Lower lobe of right lung (tissue), 2 donors: ENCODE measurements at places on chromosomes 5 and 9.

DNA sequence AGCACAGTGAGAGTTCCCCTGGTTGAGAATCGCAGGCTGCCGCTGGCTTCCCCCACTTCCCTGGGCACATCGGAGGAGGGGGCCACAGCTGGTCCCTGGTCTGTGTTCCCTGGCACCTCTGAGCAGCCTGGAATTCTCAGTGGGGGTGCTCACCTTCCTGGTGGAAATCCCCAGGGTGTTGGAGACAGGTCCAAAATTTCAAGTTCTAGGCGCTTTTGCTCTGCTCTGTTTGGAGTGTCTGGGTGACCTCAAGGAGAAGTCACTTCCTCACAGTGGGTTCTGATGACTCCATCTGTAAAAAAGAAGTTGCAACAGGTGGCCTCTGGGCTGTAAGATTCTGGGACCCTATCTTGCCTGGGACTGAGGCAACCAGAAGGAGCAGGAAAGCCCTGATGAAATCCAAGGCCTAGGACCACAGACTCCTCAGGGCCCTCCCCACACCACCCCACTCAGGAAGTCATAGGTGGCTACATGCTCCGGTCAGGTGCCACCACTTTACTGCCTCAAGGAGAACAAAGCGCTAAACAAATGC, at the start of gene TRAF1:
TRAF1 (minus strand) TSS at position 400 of the 532 bp plus-strand sequence. CDS start 721 bp downstream, outside the sequence.
- no peak for DNase-seq

DNA sequence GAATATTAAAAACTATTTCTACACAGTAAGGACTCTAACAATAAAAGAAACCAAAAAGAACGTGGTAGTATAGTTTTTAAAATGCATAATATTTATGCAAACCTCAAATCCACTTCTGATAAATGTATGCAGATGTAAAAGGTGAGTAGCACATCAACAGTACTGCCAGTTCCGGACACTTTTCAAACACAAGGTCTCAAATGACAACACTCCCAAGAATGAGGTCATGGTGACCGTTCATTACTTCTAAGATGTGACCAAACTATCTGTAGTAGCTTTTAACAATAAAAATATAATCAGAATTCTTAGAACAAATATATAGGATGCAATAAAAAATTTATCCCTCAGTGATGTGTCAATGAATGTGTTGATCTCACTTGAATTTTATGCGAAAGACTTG, 238.7 kb upstream of the NREP start:
- DNase-seq = no peak

- DNase-seq = no peak
Measured at GRCh38 chr5:20649966-20650365, 662.0 kb upstream of the CDH18 start.

DNA sequence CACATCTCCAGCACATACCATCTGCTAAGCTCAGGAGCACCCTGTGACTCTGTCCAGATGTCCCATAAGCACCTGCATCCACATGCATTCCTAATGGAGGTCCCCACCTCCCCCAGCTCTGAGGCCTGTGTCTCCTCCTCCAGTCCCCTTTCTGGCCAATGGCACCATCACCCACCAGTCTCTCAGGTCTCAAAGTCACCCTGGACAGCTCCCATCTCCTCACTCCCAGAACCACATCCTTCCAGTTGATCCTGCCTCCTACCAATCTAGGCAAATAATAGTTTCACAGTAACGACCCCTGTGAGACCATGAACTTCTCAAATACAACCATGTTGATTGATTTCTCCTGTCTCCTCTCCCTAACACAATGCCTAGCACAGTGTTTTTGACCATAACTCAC, 40.1 kb downstream of the GGTA1 start:
- DNase-seq = no peak

DNA sequence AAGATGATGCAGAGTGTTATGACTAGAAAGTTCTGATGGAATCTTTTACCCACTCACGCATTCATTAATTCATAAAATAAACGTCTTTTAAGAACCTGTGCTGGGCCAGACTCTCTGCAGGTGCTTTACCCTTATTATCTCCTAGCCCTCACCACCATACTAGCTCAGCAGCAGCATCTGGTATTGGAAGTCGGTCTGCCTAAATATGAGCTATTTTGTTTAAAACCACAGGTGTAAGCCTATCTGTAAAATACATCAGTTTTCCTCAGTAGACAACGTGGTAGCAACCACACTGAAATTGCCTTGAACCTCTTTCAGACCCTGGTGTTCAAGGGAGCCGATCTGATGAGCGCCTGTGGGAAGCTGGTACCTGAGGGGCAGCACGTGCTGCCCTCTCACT, 69.4 kb downstream of the PPIC start:
- no peak for DNase-seq

- DNase-seq = no peak
Measured at GRCh38 chr9:86843206-86843605, 104.1 kb downstream of the GAS1 start.

- no peak for DNase-seq
Measured at GRCh38 chr9:133849110-133849670, 111.0 kb upstream of the SARDH start.

DNA sequence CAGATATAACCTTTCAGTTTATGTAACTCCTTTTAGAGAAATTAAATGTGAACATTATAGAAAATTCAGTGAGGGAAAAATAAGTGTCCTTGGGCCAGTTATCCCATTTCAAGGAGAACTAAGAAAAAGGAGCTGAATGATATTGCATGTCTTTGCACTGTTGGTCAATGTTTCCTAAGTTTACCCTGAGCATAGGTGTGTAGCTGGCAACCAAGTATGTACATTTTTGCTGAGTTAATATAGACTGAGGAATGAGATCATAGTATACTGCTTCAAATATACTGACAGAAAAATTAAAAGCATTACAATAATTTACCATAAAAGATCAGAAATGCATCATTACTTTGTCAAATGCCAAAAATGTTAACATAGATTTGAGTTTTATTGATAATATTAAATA, 2128.7 kb upstream of the C9orf72 start:
- no peak for DNase-seq

DNA sequence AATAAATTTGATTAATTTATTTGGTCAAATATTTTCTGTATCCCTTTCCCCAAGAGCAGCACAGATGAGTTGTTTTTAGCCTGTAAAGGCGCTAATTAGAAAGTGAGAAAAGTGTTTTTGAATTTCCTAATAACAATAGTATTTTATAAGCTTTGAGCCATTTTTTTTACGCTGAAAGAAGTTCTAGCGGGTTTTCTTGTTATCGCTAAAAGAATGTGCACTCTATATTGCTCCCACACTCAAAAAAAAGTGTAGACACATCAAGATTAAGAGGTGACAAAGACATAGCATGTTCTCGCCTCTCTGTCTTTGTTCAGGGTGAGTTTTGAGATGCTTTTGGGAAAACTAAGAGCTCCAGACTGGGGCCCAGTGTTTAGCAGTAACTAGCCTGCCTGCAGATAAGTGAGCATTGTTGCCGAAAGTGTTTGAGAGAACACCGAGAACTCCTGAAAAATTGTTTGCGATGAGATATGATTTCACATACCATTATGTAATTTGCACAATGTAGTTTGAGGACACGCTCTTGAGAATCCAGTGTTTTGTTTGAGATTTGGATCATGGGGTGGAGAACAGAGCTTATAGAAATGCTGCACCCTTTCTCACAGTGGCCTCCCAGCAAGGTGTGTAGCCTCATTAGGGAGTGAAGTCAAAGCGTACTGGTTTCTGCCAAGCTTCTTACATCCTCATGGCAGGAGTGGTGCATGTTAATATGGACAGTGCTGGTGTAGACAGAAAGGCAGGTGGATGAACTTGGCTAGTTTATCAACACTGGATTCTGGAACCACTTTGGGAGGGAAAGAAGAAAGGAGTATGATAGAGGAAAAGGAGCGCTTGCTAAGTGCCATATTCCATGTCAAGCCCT, 1.5 kb downstream of the F2R start:
- DNase-seq = no peak

DNA sequence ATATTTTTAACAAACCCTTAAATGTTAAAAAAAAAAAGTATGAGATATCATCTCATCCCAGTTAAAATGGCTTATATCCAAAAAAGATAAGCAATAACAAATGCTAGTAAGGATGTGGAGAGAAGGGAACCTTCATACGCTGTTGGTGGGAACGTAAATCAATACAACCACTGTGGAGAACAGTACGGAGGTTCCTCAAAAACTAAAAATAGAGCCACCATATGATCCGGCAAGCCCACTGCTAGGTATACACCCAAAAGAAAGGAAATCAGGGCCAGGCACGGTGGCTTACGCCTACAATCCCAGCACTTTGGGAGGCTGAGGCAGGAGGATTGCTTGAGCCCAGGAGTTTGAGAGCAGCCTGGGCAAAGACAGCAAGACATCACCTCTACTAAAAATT, 3.0 kb downstream of the MTMR12 start:
- DNase-seq = no peak

- no peak for DNase-seq
Measured at GRCh38 chr9:42388146-42388690, 204.8 kb downstream of the SPATA31A6 start.

GRCh38 chr5:51987669-51988209, 604.5 kb downstream of the ISL1 start:
- DNase-seq = no peak

- DNase-seq = no peak
Measured at GRCh38 chr5:111676926-111677415, 80.0 kb downstream of the NREP start.

DNA sequence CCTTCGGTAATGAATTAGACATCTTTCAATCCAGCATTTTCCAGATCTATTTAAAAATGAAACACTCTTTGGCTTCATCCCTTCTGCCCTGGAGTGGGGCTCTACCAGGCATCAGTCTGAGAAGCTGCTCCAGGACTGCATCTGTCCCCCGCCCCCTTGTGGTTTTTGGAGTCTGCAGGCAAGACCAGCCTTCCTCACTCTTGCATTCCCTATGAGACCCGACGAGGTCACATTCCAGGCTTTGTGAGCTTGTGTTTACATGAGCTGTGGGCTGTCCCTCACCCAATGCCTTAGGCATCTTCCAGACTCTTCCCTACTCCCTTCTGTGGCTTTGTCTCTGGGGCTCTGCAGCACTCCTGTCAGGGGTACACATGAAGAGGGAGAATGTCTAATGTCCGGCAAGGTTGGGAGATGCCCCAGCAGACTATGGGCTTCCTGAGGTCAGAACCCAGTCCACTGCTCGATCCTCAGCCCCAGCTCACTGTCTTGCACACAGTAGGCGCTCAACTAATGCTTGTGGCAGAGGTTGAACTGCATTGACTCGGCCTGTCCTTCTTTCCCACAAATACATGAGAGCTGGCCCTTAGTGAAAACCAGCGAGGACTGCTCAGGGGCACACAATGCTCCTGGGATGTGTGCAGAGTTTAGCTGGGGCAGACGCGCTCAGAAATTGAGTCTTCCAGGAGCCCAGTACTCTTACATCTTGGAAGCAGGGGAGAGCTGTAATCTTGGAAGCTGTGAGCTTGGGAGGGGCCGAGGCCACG, 11.7 kb upstream of the GADD45G start:
- no peak for DNase-seq

DNA sequence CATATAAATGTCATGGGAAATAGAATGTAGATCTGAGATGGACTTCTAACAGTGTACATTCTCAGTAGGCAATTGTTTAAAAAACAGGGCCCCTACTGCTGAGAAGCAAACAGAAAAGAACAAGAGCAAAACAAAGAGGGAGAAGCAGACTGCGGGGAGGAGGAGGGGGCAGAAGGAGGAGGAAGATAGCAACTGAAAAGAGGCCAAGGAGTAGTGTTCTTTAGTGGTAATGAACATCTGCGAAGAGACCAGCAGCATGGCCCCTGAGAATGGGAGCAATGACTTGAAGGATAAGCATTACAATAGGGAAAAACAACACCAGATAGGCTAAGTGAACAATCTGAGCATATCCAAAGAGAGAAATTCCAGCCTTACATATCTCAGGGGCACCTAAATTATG, 36.8 kb downstream of the HAPLN1 start:
- DNase-seq = no peak

GRCh38 chr9:118595719-118596305, 773.4 kb downstream of the BRINP1 start:
- DNase-seq = no peak

DNA sequence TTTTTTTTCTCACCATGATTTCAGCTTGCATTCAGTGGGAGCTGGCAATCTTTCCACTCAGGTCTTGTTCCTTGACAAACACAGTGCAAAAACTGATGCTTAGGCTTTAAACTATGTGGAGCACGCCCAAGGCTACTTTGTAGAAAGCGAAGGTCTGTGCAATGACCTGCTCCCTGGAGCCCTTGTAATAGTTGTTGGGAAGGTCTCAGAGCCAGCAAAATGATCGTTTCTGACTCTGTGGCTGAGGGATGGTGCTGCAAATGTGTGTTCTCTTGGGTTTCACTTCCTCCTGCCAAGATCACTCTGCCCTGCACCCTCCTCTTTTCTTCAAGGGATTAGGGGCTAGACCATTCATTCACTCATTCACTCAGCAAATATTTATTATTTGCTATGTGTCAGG, 249.7 kb upstream of the MAP3K1 start:
- no peak for DNase-seq

DNA sequence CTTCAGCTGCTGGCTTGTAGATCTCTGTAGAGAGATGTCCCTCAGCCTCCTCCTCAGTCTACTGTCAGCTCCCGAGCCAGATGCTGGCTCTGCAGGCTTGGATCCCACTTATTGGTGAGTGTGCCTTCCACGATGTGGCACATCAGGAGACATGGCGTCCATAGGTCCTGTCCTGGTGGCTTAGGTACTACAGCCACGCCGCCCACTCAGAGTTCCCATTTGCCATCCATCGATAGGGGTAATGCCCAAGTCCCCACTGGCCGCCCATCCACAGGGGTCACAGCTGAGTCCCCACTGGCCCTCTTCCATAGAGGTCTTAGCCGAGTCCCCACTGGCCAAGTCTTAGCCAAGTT, 17.3 kb downstream of the EXOC3 start:
- no peak for DNase-seq

DNA sequence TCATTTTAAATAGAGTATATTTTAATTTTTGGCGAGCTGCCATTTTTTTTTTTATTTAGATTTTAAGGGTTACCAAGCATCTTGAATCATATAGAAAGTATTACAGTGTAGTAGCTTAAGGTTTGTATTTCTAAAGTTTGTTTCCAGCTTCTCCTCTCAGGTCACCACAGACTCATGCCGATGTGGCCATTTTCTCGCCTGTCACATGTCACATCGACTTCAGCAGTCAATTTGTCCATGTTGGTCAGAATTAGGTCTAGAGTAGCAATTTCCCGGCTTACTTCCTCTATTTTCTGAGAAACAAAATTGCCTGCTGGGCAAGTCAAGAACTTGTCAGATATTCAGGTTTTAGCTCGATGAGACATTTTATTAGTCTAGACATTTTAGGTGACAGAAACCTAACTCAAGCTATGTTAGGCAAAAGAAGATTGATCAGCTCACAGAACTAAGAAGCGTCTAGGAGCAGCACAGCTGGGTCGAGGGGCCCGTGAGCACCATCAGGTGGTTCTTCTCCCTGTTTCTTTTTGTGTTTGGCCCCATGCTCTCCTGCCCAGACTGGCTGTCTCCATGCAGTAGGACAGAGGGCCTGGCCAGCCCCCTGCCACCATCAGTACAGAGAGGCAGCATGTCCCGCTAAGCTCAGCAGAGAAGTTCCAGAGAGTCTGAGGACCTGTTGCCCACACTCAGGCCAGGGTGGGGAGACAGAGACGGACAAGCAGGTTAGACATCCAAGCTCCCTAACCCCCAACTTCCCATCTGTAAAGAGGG, 48.4 kb upstream of the AFAP1L1 start:
- DNase-seq = no peak

- DNase-seq = no peak
Measured at GRCh38 chr5:73857446-73857845, 231.4 kb downstream of the ARHGEF28 start.

- peak; percentile 75 for DNase-seq
Measured at GRCh38 chr9:98101868-98102273, 17.2 kb downstream of the TRIM14 start.

- no peak for DNase-seq
Measured at GRCh38 chr9:134753191-134753590, 111.6 kb downstream of the COL5A1 start.

GRCh38 chr9:107173422-107174180, 109.5 kb upstream of the RAD23B start:
- no peak for DNase-seq
